NCI-H460 (cell line): ENCODE measurements at places on chromosomes 6 and 20.

DNA sequence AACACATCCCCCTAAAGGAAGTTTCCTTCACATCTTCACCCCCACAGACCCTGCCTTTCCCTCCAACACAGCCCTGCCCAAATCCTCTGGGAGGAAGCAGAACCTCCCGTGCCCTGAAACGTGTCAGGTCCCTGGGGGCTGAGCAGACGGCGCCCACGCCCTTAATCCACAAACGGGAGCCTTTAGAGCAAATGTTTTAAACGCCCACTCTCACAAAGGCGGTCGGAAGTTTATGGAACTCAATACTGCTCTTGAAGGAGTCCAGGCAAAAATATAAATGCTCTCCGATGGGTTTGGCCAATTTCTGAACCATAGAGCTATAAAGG, 237.1 kb upstream of the AFDN start:
- DNase-seq, result no peak

- DNase-seq, result no peak
Observed at GRCh38 chr6:9398767-9399373, 963.5 kb upstream of the SLC35B3 start.

DNA sequence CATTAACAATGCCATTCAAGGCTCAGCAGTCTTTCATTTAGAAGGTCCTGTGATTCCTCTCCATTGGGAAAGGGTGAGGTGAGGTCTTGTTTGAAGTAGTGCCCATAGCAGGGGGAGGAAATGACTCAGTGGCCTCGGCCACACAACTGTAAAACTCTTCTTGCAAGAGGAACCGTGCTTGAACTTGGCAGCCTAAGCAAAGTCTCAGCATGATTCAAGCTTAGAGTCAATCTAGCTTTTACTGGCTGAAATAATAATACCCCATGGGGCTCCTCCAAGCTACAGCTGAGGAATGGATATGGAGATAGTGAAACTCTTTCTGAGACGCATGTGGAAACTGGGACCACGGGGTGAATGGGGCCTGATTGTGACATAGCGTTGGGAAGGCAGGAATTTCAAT, 428.2 kb downstream of the BMP2 start:
- DNase-seq, result no peak

DNA sequence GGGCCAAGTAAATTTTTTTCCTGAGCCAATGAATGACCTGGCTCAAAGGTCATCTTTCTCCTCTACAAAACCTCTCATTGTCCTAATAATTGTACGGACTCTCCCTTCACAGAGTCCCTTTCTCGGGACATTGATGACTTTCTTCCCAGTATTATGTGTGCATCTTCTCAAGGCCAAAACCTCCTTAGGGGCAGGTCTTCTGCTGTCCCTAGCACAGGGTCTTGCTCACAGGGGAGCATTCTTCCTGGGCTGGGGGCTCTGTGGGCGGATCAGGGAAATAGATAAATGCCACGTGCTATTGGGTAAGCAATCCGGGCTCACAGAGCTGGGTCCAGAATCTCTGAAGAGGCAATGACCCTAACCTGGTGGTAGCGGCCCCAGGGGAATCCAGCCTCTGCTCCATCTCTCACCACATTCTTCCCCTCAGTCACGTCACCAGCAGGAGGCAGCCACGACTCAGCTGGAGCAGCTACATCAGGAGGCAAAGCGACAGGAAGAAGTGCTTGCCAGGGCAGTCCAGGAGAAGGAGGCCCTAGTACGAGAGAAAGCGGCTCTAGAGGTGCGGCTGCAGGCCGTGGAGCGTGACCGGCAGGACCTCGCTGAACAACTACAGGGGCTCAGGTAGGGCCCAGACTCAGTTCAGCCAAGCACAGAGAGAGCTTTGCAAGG, 23.5 kb downstream of the CEP250 start:
- no peak for DNase-seq

GRCh38 chr6:109609737-109610136, 81.3 kb downstream of the AK9 start:
- DNase-seq, result no peak

- DNase-seq, result no peak
Observed at GRCh38 chr20:33163856-33164762, 3.9 kb upstream of the BPIFA2 start.

- no peak for DNase-seq
Observed at GRCh38 chr20:48492715-48493070, 335.1 kb downstream of the PREX1 start.

DNA sequence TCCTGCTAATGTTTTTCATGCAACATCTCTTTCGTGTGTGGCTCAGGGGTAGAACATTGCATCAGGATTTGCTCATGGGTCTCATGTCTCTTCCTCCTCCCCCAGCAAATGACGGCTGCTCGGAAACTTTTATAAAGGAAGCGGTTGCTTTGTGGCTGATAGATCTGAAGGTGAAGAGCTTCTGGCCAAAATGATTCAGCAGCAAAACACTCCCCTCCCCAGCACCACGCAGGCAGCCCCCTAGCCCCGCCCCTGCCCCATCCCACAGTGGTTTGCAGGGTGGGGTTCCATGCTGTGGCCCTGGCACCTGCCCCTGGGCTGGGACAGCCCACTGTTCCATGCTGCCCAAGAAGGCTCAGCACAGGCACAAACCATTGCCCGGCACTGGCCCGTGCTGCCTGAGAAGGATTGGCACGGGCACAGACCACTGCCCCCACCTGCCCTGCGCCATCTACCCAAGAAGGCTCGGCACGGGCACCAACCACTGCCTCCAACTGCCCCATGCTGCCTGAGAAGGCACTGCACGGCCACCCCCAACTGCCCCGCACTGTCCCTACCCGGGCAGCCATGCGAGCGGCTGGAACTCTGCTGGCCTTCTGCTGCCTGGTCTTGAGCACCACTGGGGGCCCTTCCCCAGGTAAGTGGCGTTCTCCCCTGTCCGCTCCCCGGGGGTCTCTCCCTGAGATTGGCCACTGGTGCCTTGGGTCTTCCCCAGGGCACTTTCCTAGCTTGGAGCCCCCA, at the start of gene CST7:
Gene CST7 (plus strand): TSS at position 331 of the 741 bp plus-strand sequence. CDS start 237 bp downstream, at position 568.
- no peak for DNase-seq

- no peak for DNase-seq
Observed at GRCh38 chr20:58987790-58988564, 6.9 kb downstream of the NELFCD start.

GRCh38 chr6:151131324-151132007, 108.3 kb upstream of the AKAP12 start:
- no peak for DNase-seq

- no peak for DNase-seq
Observed at GRCh38 chr6:125222531-125223455, 69.2 kb downstream of the TPD52L1 start.

GRCh38 chr6:167707686-167708500, 118.8 kb upstream of the AFDN start:
- DNase-seq, result no peak

GRCh38 chr6:137849981-137850714, 16.9 kb upstream of the TNFAIP3 start:
- DNase-seq, result no peak

DNA sequence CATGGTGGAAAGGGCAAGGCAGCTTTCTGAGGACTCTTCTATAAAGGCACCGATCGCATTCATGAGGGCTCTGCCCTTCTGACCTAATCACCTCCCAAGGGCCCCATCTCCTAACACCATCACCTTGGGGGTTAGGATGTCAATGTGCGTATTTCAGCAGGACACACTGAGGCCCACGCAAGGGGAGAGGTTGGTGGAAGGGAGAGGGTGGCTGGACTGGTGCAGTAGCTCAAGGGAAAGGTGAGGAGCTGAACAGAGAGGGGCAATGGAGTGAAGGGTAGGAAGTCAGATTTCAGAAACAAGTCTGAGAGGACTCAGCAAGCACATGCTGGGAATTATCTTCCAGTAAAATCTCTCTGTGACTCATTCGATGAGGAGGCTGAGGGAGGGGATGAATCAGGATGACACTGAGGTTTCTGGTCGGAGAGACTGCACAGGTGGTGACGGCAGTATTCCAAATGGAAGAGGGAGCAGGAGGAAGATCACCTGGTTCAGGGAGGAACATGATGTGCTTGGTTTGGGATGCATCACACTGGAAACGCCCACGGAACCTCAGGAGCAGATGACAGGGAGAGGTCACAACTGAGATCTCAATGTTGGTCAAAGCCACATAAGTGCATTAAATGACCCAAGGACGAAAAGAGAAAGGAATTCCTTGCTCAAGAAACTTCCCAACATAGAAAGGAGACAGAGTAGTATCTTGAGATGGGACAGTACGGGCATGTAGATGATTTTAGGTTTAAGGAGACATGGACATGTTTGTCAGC, 67.1 kb downstream of the TFAP2A start:
- peak; percentile 16 for DNase-seq

GRCh38 chr20:61727761-61728160, 337.9 kb downstream of the TAF4 start:
- no peak for DNase-seq

DNA sequence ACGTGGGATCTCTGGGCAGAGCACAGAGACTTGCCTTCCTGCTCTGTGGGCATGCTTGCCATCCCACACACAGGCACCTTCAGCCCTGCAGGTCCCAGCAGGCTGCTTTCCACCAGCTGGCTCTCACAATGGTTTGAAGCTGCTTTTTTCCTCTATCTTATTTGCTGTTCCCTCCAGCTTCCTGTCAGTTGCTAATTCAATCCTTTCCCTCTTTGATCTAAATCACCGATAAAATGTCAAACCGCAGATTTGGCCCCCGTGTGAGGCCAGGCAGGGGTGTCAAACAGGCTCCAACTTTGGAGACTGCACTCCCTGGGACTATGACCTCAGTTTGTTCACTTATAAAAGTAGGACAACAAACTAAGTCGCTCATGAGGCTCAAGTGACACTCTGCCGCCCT, 40.6 kb upstream of the PCMTD2 start:
- DNase-seq, result no peak

GRCh38 chr6:47168180-47168579, 126.0 kb upstream of the ADGRF1 start:
- DNase-seq, result peak; percentile 25

DNA sequence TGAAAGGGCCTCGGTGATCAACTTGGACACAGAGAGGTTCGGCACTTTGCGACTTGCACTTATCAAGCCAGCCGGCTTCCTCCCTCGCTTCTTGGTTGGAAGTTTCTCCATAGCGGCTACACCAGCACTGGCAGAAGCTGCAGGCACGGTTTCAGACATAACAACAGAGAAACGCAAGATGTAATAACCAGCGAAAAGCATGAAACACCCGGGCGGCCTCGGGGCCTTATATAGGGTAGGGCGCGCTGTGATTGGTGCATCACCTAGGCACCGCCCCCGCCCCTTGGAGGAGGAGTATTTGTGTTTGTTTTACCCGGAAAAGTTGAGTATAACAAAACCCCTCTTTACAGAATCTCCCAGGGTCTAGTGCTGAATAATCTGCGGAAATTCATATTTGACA, 20.7 kb downstream of the HFE start:
- no peak for DNase-seq

GRCh38 chr20:36279362-36279761, 26.8 kb upstream of the DLGAP4 start:
- DNase-seq, result no peak

DNA sequence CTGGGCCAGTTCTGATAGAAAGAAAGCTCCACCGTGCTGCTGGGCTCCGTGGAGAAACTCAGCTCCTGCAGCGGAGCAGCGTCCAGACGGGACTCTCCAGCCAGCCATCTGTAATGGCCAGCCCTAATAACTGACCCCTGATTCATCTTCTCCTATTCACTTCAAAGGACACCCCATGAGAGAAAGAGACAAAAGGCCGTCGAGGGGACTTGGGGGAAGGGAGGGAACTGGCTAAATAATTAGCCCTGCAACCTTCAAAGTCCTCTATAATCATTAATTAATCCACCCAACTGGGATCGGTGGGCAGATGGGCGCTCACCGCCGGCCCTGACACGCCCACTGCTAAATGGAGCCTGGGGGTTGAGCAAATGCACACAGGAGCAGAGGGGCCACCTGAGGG, 512.4 kb downstream of the CD83 start:
- DNase-seq, result no peak

- no peak for DNase-seq
Observed at GRCh38 chr6:147503587-147503986, 4.9 kb upstream of the SAMD5 start.

DNA sequence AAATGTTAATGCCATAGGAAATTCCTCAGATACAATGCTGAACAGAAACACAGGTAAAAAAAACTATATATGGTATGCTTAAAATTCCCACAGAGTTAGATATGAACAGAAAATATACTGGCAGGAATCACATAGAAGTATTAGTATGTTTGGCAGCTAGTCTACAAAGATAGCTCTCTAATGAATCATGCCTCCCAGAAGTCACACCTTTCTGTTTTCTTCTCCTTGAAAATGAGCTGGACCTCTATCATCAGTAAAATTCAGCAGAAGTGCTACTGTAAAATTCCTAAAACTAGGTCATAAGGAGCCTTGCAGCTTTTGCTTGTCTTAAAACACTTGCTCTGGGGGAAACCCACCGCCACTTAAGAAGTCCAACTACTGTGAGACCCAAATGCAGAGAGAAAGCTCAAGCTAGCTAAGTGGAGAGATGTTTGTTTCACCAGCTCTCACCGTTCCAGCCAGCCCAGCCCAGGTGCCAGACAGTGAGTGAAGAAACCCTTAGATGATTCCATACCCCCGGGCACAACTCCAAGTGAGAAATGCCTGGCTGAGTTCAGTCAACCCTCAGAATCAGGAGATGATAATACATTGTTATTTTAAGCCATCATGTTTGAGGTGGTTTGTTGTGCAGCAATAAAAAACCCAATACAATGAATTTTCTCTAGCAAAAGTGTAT, 43.0 kb downstream of the TSPYL4 start:
- DNase-seq, result no peak

GRCh38 chr20:4014031-4014474, 1.3 kb downstream of the RNF24 start:
- peak; percentile 68 for DNase-seq

GRCh38 chr20:50545126-50545525, 34.9 kb downstream of the PTPN1 start:
- no peak for DNase-seq

GRCh38 chr6:135938576-135939207, 87.2 kb downstream of the PDE7B start:
- DNase-seq, result no peak

DNA sequence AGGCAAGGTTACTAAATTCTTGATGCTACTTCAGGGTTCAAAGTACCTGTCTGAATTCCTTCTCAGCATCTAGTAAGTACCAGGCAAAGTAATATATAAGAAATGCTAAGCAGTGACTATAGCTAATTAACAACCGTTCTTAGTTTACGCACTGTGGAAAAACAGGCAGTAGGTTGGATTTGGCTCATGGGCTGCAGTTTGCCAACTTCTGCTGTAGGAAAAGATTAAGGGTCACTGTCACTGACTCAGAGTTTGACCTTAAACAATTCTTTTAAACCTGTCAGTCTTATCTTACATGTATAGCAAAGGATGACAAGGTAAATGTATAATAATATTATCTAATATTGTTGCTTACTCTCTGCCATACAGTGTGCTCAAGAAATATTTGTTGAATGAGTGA, 42.3 kb downstream of the CTNNBL1 start:
- no peak for DNase-seq
